Stimulated activated CD4-positive, alpha-beta T cell treated with anti-CD3 and anti-CD28 coated beads, Interleukin-1b, Interleukin-23, amount 100 ng/mL, for 1 hour (primary cell): ENCODE measurements at places on chromosomes 4 and X.

DNA sequence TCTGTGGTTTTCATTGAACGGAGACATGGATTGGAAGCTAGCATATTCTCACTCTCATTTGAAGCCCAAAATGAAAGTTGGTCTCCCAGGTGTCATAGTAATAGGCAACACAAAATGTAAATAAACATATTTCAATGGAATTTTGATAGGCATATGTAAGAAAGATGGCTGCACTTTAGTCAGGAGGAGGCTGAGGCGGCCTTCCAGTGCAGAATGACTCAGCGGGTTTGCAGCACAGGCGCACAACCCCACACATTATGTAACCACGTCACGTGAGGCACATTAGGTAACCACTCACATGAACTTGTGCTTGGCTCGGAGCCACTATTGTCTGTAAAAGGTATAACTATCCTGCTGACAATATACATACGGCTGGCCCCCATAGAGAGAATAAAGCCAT lies 381.7 kb downstream of the GPAT3 start:
- no peak for DNase-seq

GRCh38 chrX:45619290-45619689 lies 418.6 kb upstream of the DIPK2B start:
- no peak for DNase-seq

GRCh38 chr4:159368320-159368719 lies 265.4 kb downstream of the RAPGEF2 start:
- no peak for DNase-seq

GRCh38 chr4:106717091-106717490 lies 319.0 kb downstream of the DKK2 start:
- DNase-seq: no peak

DNA sequence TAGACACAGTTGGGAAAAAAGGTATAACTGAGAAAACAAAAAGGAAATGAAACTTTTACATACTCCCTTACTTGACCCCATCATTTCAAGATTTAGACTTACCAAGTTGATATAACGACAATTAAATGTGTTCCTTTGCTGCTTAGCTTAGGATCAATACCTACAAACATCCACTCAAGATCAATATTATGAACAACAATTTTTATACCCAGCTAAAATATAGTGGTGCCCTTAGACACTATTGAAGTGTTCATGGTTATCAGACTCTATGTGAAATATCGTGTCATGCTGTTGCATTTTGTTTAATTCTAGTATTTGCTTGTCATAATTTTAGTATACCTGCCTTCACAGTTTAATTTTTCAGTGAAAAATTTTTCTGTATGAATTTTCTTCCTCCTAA lies 4.2 kb downstream of the ARSH start:
- DNase-seq: no peak

GRCh38 chr4:16864199-16864598 lies 34.2 kb downstream of the LDB2 start:
- no peak for DNase-seq

DNA sequence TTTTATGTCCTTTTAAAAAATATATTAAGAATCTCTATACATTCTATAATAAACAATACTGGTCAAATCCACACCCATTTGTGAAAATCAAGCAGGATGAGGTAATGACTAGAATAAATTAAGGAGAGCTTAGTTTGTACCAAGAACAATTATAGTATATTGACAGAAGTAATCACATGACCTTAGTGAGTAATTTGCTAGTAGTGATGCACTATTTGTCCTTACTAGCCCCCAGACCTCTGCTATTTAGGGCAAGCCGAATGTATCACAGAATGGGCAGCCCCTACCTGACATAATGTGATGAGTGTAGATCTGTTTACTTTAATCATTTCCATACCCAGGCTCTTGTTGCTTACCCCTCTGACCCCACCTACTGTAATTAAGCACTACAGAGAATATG lies 15.8 kb downstream of the ATP1B4 start:
- DNase-seq: no peak

- no peak for DNase-seq
Measured at GRCh38 chr4:26204249-26204825, 116.5 kb upstream of the RBPJ start.

DNA sequence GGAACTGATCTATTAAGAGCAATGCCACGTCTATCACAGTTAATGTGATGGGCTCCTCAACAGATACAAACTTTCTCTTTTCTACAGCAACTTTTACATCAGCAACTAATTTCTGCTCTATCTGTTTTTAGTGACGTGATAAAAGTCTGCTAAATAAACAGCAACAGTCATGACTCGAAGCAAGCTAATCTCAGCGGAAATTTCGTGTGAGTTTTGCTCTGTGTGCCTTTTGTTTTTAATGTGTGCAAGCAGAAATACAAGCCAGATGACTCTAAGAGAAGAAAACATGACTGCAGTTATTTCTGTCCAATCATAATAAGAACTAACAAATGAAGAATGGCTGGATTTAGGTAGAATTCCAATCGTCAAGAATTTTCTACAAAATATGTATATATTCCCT lies 214.3 kb downstream of the LDB2 start:
- no peak for DNase-seq

DNA sequence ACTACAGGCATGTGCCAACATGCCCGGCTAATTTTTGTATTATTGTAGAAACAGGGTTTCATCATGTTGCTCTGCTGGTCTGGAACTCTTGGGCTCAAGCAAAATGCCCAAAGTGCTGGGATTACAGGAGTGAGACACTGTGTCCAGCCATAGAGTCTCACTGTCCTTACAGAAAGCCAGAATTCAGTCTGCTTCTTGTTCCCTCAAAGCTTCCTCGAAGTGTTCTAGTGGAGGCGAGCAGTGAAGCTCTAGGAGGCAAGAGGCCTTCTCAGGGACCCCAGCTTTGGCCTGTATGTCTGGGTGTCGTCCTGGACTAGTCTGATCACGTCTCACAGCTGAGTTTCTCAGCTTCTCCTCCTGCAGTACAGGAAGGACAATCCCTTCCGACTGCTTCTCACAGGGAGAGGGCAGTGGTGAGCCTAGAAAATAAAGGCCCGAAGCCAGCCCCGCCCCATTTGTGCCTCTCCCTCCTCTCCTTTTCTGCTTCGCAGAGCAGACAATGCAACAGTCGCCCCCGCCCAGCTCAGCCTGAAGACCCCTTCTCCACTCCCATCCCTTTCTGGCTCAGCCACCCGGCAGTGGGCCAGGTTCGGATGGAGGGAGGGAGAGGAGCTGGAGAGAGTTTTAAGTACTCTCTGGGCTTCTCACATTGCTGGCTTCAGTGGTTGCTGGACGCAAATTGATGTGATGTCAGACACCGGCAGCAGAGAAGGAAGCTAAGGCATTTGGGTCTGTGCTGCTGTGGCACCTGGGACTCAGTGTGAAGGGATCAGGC lies 11.1 kb upstream of the FAM3A start:
- no peak for DNase-seq

GRCh38 chr4:13903061-13903460 lies 275.5 kb upstream of the BOD1L1 start:
- no peak for DNase-seq

- DNase-seq: no peak
Measured at GRCh38 chrX:40100537-40101429, 3.0 kb upstream of the BCOR start.

DNA sequence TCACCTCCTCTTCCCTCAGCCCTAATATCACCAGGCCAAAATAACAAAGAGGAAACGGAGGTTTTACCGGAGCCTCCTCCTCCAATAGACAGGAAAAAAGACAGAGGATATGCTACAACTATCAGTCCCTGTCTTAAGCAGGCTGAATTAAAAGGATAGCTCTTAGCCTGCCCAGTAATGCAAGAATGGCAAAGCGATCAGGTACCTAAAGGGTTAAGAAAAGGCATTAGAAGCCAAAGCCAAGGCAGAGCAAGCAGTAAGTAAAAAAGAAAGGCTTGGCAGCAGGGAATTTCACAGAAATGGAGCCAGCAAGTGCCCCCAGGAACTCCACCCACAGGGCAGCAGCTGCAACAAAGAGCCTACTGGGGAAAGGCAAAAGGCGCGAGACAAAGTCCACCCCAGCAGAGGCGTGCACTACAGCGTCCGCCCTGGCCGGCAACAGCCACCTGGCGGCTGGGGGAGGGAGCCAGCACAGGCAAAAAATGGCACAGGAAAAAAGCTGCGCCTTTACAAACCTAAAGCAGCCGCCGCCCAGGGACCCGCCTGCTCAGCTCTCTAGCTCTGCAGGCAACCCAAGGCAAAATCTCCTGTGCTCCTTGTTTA lies 220.6 kb upstream of the ZC4H2 start:
- DNase-seq: no peak

GRCh38 chrX:22969411-22969810 lies 30.3 kb upstream of the DDX53 start:
- no peak for DNase-seq
